ENCODE measurements at places on chromosomes 7 and 10. TPM values are rescaled to one million over a fixed set of nuclear protein-coding genes. Genes with fewer than 3 reads are reported as not detected.

Gene TFR2
- total RNA-seq: 0.19 TPM

Gene DYDC2
- total RNA-seq: not detected

DNA sequence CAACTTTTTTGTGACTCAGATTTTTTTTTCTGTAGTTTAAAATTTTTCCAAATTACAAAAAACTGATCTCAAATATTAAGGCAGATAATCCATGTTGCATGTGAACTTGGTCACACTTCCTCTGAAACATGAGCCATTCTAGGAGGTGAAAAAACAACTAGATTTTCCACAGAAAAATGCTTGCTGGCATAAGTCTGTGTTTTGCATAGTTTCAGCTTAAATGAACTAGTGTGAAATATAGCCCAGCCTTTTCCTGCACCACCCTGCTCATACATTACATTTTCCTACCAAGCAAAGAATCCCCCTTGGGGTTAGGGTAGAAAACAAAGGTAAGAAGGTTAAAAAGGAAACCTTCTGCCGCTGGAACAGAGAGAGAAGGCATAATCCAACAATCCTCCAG is 48.2 kb downstream of the SLC25A13 start:
- H3K4me3 ChIP-seq: no peak overlapping the region
- peaks cover 21% of the 10 kb centered on the region for H3K36me3 ChIP-seq
- H3K27ac ChIP-seq: peak overlapping the region; percentile 52

Gene SHLD2
- total RNA-seq: 29.3 TPM

GRCh38 chr10:20908391-20908790 is 11.3 kb upstream of the NEBL start:
- H3K4me1 ChIP-seq: no peaks in the 10 kb centered on the region
- DNase-seq: no peak
- H3K4me3 ChIP-seq: no peak overlapping the region
- H3K36me3 ChIP-seq: no peaks in the 10 kb centered on the region
- H3K27me3 ChIP-seq: peaks cover 41% of the 10 kb centered on the region

DNA sequence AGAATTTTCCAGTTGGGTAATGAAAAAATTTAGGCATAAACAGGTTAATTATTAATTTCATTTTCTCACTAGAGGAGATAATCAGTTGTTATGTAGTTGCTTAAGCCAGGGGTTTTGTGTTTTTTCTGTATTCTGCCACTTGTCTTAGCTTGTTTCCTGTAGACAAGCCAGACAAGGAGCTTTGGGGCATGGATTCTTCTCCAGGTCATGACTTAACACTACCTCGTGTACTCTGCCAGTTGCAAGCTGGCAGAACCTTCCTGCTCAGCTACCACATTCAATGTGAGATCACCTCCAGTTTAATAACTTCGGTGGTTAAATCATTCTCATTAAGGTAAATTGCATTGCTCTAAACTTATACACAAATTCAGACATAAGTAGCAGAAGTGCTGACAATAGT is 1.8 kb downstream of the CCM2 start:
- H3K4me3 ChIP-seq: peak overlapping the region; percentile 75
- no peaks in the 10 kb centered on the region for H3K36me3 ChIP-seq
- no peaks in the 10 kb centered on the region for H3K27me3 ChIP-seq

DNA sequence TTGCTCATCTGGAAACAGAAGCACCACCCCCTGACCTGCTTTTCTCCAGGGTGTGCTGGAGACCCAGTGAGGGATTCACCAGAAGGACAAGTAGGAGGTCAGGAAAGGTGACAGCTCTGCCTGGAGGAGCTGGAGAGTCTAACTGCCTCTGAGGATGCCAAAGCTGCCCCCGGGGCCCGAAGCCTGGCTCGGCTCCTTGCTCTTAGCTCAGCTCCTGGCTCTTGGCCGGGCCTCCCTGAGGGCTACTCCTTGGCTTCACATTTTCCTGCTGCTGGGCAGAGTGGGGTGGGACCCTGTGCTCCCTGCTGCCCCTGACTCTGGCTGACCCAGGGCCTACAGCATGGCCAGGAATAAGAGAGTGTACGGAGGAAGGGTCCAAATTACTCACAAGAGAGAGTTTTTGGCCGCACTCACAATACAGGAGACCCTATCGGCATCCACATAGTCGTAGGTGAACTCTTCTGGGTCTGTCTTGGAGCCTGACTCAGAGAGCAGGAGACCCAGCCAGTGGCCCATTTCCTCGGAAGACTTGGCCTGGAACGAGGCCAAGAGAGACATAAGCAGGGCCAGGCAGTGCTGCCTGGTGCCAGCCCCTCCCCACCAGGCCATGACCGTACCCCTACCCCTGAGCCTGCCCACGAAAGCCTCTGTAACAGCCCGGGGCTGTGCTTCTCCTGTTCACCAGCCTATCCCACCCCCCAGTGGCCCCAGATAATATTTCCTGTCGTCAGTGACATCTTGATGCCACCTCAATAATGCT is 63.1 kb downstream of the VWA2 start:
- DNase-seq: no peak
- peaks cover 9% of the 10 kb centered on the region for H3K36me3 ChIP-seq
- no peak overlapping the region for H3K27ac ChIP-seq
- no peak overlapping the region for H3K4me3 ChIP-seq
- H3K4me1 ChIP-seq: peaks cover 33% of the 10 kb centered on the region

GRCh38 chr7:67863911-67864310 is 867.3 kb downstream of the TYW1 start:
- no peak overlapping the region for H3K4me3 ChIP-seq
- H3K27me3 ChIP-seq: no peaks in the 10 kb centered on the region
- no peak for DNase-seq
- H3K27ac ChIP-seq: no peak overlapping the region
- no peaks in the 10 kb centered on the region for H3K36me3 ChIP-seq

Gene CPA1
- not detected for total RNA-seq

Gene GARIN1A
- total RNA-seq: 3.9 TPM

- DNase-seq: no peak
- no peaks in the 10 kb centered on the region for H3K36me3 ChIP-seq
- peaks cover 11% of the 10 kb centered on the region for H3K27me3 ChIP-seq
- H3K27ac ChIP-seq: no peak overlapping the region
- no peaks in the 10 kb centered on the region for H3K4me1 ChIP-seq
- H3K4me3 ChIP-seq: no peak overlapping the region
Observed at GRCh38 chr10:52940921-52941320, 168.3 kb upstream of the MBL2 start.

DNA sequence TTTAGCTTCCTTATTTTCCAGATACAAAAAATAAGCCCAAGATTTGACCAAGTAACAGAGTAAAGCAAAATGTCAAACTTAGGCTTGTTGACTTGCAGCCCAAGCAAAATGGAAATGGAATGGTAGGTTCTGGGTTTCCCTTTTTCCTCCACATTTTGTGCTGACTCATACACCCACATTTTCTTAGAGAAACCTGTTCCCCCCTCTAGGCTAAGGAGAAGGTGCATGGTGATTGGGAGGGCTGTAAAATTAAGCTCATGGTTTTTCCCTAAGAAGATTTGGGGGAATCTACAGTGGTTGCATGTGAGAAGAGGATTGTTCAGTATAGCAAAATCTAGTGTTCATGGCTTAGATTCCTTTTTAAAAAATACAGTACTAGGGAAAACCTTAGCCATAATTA is 127.4 kb downstream of the ARL4A start:
- no peak overlapping the region for H3K4me3 ChIP-seq
- H3K4me1 ChIP-seq: no peaks in the 10 kb centered on the region
- no peaks in the 10 kb centered on the region for H3K27me3 ChIP-seq
- DNase-seq: no peak
- H3K27ac ChIP-seq: no peak overlapping the region
- H3K36me3 ChIP-seq: no peaks in the 10 kb centered on the region
